ENCODE measurements at places on chromosomes 5 and 9.

GRCh38 chr5:169636477-169637084 is 494 bp upstream of the DOCK2 start:
- no peak for DNase-seq

DNA sequence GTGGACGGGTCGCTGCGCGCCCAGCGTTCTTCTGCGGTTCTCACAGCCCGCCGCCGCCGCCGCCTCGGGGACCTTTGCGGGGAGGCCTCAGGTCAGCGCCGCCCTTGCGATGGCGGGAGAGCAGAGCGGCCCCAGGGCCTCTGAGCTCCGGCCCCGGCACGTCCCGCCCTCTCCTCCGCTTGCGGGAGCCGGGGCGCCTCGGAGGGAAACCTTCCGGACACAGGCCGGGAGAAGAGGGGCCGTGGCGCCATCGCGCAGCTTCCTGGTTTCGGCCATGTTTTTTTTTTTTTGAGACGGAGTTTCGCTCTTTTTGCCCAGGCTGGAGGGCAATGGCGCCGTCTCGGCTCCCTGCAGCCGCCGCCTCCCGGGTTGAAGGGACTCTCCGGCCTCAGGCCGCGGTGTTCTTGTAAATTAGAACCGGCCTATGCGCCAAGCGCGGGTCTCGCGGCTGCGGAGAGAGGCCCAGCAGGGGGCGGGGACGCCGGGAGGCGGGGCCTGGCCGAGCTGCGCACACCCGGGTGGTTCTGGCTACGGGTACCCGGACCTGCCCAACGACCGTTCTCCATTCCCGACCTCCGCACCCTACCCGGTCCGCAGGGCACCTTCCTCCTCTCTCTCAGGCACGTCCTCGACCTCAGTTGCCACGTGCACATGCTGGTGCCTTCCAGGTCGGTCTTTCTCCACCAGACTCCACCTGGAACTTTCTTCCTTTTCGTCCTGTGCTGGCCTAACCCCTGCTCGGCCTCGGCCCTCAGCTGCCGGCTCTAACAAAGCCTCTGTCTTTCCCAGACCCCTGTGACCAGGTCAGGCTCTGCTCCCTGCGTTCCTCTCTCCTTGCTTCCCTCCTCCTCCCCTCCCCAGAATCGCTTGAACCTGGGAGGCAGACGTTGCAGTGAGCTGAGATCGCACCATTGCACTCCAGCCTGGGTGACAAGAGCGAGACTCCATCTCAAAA is 28.8 kb upstream of the MGAT1 start:
- DNase-seq: peak; percentile 70

DNA sequence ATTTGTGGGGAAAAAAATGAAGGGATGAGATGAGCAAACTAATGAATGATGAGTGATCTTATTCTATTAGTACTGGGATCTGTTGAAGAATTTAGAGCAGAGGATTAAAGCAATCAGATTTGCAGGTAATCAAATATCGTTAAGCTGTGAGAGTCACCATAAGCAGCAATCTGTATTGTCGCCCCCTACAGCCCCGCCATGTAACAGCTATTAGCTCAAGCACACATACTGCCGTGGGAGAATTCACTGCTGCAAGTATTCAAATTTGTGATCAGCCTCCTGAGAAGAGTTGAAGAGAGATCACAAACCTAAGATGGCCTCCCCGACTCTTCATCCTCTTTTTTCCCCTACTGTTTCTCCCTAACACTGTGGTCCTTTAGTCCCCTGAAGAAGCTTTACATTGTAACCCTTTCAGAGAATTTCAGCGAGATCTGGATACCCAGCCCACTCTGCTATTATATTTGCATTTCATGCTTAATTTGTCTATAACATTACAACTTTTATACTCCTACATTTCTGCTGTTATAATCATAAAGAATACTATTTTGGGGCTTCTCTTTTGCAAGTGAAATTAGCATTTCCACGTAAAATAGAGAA is 28.5 kb upstream of the PHF24 start:
- no peak for DNase-seq

GRCh38 chr5:169631360-169631759 is 5.7 kb upstream of the DOCK2 start:
- DNase-seq: no peak
